ENCODE measurements at places on chromosomes 1 and 21.

- no peak for DNase-seq
Observed at GRCh38 chr1:202888221-202888530, 773 bp downstream of the RABIF start.

DNA sequence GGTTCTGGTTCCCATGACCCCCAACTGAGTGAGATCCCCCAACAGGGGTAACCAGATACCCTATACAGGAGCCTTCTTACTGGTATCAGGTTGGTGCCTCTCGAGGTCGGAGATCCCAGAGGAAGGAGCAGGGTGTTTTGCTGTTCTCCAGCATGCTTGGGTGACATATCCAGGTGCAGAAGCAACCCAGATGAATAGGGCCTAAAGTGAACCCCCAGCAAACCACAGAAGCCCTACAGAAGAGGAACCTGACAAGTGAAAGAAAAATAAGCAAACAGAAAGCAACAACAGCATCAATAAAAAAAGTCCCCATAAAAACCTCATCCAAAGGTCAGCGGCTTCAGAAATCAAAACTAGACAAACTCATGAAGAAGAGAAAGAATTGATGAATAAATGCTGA, 633.4 kb upstream of the CXADR start:
- no peak for DNase-seq

GRCh38 chr1:159835862-159836525, 9.3 kb downstream of the SLAMF8 start:
- DNase-seq, result no peak

- DNase-seq, result no peak
Observed at GRCh38 chr1:179253286-179253972, 24.0 kb upstream of the ABL2 start.

DNA sequence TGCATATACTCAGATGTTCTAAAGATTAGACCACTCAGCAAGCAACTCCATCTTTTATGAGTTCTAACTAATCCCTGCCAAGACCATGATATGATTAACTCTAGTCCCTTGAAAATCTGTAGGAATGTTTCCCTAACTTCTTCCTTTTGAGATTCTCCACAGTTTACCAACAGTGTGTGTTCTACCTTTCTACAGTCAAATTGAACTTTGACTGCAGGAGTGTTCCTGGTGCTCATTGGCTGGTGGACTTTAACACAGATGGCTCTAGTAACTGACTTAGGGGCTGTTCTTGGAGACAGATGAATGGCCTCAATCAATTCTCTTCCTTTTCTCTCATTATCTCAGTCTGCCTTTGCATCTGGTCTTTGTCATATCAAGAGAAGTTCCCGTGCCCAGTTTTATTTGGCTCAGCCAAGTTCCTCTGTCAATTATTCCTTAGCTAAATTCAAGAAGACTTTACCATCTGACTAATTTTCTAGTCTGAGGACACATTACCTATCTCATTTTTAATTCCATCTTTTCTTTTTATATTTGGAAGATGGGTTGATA, 643.9 kb upstream of the CAMK1G start:
- DNase-seq, result no peak

DNA sequence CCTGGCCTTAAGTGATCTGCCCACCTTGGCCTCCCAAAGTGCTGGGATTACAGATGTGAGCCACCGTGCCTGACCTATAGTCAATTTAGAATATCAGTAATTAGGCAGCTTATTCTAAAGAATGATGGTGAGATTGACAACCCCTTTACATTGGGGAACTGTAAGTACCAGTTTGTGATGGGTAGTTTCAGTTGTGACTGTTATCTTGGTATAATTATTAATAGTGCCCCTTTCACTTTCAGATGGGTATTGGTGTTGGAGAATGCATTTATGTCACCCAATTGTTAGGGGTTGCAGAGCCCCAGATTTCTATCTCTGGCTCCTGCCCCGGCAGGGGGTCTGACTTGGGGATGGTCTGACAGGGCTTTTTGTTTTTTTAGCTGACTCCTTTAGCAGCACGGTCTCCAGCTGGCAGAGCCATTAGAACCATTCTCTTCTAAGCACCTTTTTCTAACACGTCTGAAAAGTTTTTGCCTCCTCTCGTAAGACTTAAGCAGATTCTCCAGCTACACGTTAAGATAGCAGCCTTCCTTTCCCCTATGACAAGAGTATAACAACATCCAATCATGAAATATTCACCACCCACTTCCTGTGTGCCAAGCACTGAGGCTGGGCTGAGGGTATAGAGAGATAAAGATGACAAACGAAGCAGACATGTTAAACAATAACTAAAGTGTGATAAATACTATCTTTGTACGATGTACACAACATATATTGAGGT, 157.8 kb downstream of the SDCCAG8 start:
- DNase-seq, result no peak

DNA sequence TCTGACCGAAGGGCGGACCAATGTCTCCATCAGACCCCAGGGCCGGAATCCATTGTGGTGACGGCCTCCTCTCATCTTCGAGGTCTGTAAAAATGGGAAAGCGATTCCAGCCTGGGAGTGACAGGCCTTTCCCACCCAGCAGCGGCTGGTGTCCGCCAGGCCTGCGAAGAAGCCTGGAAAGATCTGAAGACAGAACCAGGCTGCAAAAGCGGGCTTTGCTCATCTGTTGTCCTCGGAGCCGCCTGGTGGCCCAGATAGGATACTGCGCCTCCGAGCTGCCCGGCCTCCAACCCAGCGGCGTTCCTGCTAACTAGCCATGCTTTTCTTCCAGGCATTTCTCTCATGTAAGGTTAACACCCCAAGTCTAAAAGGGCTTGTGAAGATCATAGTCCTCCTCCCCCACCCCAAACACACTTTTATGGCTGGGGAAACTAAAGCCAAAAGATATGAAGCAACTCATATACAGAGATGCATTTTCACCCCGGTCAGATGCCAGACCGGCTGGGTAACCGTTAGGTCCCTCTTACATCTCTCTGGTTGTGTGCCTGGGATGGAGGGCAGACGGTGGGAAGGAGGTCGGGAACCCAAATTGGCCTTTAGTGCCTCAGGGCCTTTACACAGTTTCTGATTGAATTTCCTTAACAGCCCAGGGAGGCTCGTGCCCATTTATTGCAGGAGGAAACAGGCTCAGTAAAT, 1.9 kb upstream of the DHRS3 start:
- peak; percentile 66 for DNase-seq

DNA sequence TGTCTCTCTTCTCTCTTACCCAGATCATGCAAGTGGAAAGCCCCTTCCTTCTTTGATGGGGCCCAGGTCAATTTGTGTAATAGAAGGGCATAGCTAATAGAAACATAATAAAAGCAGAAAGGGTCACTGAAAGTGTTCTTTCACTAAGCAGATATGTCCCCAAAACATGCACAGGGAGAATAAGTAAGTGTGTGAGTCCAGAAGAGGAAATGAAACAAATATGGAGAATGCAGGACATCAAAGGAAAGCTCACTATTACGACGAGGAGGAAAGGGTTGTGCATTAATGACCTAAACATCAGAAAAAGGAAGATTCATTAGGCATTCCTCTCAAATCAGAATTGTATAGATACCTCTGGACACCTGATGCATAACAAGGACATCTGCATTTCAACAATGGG, 81.4 kb upstream of the SMYD2 start:
- no peak for DNase-seq

GRCh38 chr1:5650283-5651026, 341.8 kb downstream of the NPHP4 start:
- no peak for DNase-seq

DNA sequence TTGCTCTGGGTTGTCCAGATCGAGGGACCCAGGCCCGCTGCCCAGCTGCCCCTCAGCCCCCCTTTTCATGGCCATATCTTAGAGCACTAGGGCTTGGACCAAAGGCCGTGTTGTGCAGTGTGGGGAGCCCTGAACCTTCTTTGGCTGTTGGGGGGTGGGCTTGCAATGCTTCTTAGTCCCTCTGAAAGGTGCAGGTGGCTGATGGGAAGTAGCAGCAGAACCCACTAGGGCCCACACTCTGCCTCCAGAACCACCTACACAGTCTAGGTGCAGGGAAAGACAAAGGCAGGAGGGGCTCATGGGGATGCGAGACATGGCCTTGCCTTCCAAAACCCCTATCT, 2.3 kb upstream of the HPCA start:
- no peak for DNase-seq

- DNase-seq, result no peak
Observed at GRCh38 chr1:218247339-218247738, 37.8 kb upstream of the RRP15 start.

GRCh38 chr1:226422478-226422877, 14.6 kb upstream of the PARP1 start:
- no peak for DNase-seq

DNA sequence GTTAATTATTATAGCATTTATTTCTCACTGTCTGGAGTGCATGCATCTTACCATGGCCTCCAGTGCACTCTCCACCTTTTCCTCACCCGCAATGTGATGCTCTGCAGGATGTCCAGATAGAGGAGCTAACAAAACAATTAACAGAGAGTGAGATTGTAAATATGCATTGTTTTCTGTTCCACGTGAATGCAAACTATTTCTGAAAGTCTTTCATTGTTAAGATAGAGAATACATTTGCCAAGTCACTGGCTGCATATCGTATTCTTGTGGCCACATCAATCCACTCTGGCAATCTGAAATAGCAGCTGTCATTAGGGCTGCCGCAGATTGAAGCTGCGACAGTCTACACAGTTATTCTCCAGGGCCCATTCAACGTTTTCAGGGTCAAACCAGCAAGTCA, 143.8 kb downstream of the DUSP10 start:
- DNase-seq, result no peak

GRCh38 chr1:228394571-228395394, 11.9 kb downstream of the TRIM11 start:
- no peak for DNase-seq

- DNase-seq, result peak; percentile 62
Observed at GRCh38 chr1:87084244-87084836, 169.9 kb downstream of the HS2ST1 start.

DNA sequence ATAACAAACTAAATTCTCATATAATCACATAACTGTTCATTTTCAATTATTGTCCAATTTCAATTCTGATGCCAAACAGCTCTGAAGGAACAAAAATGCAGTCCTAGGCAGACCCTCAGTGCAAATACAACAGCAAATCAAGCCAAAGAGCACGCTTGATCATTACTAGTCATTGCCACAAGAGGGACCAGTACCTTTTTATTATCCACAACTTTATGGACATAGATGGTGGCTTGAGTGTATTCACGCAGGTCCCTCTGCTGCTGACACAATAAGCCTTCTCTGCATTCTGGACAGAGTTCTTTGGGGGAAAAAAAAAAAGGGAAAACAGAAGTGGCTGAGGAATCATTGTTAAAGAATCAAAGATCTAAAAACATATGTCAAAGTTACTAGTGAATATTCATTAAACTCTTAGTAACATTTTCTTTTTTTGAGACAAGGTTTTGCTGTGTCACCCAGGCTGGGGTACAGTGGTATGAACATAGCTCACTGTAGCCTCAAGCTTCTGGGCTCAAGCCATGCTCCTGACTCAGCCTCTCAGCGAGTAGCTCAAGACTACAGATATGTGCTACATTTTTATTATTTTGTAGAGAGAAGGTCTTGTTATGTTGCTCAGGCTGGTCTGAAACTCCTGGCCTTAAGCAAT, 34.3 kb upstream of the RAP1GAP start:
- peak; percentile 43 for DNase-seq

GRCh38 chr1:108071601-108072000, 106.6 kb upstream of the VAV3 start:
- no peak for DNase-seq

- no peak for DNase-seq
Observed at GRCh38 chr1:206472454-206472853, 2.2 kb downstream of the IKBKE start.

DNA sequence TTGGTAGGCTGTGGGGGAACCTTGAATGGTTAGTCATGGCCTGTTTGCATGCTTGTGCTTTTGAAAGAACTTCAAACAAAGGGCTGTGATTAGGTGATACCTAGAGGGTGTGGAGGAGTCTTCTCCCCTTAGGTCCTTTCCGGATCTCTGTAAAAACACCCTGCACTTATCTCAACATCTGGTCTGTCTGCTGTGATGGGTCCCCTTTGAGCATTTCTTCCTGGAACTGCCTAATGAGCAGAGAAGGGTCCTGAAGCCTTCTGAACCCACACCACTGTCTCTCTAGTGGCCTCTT, 59.6 kb downstream of the HUNK start:
- no peak for DNase-seq

DNA sequence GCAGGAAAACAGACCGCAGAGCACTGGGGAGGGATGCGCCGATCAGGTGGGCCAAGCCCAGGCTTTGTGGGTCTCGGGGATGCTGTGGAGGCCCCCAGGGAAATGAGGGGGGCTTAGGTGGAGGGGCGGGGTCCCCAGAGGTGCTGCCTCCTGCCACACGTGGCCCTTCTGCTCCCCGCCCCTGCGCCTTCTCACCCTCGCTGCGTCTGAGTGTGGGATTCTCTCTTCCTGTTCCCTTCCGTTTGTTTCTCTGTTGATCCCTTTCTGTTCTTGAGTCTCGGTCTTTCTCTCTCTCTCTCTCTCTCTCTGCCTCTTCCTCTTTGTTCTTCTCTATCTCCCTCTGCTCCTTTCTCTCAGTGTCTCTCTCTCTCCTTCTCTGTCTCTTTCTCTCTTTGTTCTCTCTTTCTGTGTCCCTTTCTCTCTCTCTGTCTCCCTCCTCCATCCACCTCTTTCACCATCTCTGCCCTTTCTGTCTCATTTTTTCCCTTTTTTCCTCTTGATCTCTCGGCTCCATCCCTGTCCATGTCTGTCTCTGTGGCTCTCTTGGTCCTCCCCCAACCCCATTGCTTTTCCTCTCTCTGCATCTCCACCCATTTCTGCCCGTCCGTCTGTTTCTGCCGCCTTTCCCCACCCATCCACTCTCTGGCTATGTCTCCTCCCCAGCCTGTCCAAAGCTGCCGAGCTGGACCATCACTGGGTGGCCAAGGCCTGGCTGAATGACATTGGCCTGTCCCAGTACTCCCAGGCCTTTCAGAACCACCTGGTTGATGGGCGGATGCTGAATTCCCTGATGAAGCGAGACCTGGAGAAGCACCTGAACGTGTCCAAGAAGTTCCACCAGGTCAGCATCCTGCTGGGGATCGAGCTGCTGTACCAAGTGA, 52.4 kb upstream of the TMEM51 start:
- peak; percentile 20 for DNase-seq

- DNase-seq, result peak; percentile 86
Observed at GRCh38 chr1:43348809-43349593, 9.8 kb upstream of the CDC20 start.

DNA sequence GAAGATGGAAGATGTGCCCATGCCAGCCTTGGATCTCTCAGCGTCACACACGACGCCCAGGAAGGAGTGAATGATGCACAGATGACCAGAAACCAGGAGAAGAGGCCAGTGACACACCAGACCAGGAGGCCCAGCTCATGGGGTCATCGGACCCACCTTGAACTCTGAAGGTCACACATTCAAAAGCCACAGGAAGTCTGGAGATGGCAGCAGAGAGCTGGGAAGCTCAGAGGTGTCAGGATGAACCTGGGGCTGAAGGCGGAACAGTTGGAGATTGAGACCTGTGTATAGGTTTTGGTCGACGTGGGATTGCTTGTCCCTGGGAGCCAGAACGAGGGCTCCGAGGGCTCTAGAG, 43.6 kb downstream of the SLC19A1 start:
- DNase-seq, result no peak
